Right ventricle myocardium inferior (tissue), 1 donor: ENCODE measurements at places on chromosomes 12 and 14. TPM values are rescaled to one million over a fixed set of nuclear protein-coding genes. Genes with fewer than 3 reads are reported as not detected.

DNA sequence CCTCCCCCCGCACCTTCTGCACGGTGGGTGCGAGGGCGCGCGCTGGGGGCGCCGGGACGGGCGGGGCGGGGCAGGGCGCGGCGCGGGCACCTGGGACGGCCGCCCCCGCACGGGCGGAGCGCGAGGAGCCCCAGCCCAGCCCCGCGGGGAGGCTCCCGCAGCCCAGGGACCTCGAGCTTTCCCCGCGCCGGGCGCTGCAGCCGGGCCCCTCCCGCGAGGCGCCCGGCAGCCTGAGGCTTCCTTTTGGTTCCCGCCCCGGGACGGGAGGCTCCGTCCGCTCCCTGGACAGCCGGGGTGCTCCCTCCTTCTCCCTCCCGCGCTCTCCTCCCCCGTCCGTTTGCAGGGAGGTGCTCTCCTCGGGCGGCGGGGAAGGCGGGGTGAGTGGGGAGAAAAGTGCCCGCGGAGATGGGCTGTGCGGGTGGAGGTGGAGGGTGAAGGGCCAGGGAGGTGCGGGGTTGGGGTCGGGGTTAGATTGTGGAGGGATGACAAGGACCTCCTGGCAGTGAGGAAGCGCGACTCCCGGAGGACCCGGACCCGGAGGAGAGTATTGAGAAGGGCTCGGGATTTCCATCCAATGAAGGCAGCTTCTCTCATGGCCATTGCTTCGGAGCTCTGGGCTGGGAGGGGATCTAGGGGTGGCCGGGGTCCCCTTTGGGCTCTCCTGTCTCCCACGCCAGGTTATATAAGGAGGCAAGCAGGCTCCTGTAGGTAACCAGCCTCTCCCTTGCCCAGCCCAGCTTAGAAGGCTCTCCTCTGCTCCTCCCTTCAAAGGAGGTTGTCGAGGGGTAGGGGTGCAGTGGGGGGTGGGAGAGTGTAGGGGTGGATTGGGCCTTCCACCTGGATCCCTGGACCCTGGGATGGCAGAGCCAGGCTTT, 645 bp downstream of the JDP2 start:
- no peak for DNase-seq

The SMCO2 gene
- not detected for total RNA-seq

The PRH1 gene
- 4.2 TPM for total RNA-seq

DNA sequence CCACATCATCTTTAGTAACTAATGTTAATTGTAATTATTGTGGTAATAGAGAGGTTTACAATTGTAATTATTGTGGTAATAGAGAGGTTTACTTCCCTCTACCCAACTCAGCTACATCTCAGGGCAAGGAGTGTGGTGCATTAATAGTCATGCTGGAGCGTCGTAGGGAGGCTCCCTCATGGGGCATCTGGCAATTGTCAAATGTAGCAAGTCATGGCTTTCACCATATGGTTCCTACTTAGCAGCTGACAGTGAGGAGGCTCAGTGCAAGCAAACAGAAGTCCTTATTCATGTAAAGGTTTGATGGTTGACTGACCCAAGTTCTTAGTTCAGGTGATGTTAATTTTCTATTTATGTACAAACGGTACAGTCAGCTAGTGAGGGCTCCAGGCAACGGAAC, 1012.0 kb downstream of the FLRT2 start:
- no peak for DNase-seq

The SLCO1B1 gene
- not detected for total RNA-seq

The RNASE2 gene
- 2.6 TPM for total RNA-seq
